ENCODE measurements at places on chromosomes 3 and 15. TPM values are rescaled to one million over a fixed set of nuclear protein-coding genes. Genes with fewer than 3 reads are reported as not detected.

DNA sequence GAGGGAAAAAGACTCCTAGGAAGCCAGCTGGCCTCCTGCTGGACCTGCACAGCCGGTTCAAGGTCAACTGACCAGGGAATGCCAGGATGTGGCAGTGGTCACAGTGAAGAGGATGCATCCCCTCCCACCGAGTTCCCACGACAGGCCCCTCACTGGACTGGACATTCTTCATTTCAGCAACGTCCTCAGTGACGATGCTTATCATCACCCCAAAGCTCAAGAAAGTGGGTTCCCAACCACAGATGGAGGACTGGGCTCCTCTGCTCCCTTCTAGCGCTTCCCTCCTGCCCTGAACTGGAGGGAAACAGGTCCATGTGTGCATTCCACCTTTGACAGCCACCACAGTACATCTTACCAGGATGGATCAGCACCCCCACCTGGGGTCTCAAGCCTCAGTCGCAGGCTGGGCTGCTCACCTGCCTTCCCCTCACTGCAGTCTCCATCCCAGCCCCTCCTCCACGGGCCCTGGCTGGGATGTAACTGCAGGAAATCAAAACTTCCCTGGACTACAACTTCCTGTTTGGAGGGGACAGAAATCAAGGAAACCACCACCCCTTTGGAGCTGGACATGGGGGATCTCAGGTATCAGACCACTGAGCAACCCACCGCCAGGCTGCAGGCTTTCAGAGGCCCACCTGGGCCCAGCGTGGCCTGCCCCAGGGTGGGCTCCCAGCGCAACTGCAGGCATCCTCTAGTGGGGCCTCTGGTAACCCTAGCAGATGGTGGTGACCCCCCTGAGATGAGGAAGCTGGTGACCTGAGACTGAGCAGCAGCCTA, 7.3 kb downstream of the CALML4 start:
- no peak for DNase-seq

DNA sequence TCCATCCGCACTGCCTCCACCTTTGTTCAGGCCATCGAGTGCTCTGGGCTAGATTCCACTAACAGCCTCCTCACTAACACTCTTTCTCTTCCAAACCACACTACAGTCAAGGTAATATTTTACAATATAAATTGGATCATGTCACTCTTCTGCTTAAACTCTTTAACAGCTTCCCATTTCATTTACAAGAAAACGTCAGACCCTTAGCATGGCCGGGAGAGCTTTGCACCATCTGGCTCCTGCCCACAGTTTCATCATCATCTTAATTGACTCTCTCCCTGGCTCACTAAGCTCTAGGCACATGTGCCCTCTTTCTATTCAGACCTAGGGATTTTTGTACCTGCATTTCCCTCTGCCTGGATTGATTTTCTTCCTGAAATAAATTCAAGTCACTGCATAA, 354.7 kb downstream of the FGF12 start:
- no peak for DNase-seq

GRCh38 chr15:35557012-35557411, 11.0 kb upstream of the DPH6 start:
- DNase-seq, result no peak

The SLC24A5 gene
- not detected for total RNA-seq

The MFGE8 gene
- 212 TPM for total RNA-seq

The LMOD3 gene
- total RNA-seq, result not detected
